Activated T-cell treated with anti-CD3 and anti-CD28 coated beads, Interleukin-2, amount 50 U/mL, for 72 hours (primary cell): ENCODE measurements at places on chromosomes 3 and 15. TPM values are rescaled to one million over a fixed set of nuclear protein-coding genes. Genes with fewer than 3 reads are reported as not detected.

DNA sequence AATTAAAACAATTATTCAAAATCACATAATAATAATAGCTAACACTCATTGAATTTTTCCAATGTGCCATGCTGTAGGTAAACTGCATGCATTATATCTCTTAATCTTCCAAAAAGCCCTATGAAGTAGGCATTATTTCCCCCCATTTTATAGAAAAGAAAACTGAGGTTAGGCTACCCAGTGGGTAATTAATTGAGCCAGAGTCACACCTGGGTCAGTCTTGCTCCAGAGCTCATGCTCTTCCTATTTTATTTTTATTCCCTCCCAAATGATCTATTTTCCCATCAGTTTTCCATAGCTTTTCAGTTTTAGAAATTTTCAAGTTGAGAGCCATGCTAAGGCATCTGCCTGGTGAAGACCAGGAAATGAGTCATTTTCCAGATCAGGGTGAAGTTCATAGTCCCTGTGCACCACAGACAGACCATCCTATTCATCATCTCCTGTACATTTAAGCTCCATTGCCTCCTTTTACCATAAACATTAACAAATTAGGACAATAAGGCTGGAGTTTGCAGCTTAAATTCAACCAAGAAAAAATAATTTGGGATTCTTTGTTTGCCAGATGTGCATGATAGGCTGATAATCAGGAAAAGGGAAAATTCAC lies 417.3 kb downstream of the OTOL1 start:
- no peak overlapping the region for H3K27ac ChIP-seq
- H3K27me3 ChIP-seq: no peaks in the 10 kb centered on the region
- no peak overlapping the region for H3K4me3 ChIP-seq
- no peaks in the 10 kb centered on the region for H3K4me1 ChIP-seq

GRCh38 chr3:31952205-31952604 lies 28.9 kb downstream of the OSBPL10 start:
- H3K27ac ChIP-seq: no peak overlapping the region
- H3K27me3 ChIP-seq: peaks cover 45% of the 10 kb centered on the region
- DNase-seq: no peak

GRCh38 chr3:152039887-152040286 lies 166.4 kb downstream of the SUCNR1 start:
- H3K4me3 ChIP-seq: no peak overlapping the region
- H3K36me3 ChIP-seq: peaks cover 1% of the 10 kb centered on the region
- H3K4me1 ChIP-seq: no peaks in the 10 kb centered on the region
- H3K27me3 ChIP-seq: no peaks in the 10 kb centered on the region

DNA sequence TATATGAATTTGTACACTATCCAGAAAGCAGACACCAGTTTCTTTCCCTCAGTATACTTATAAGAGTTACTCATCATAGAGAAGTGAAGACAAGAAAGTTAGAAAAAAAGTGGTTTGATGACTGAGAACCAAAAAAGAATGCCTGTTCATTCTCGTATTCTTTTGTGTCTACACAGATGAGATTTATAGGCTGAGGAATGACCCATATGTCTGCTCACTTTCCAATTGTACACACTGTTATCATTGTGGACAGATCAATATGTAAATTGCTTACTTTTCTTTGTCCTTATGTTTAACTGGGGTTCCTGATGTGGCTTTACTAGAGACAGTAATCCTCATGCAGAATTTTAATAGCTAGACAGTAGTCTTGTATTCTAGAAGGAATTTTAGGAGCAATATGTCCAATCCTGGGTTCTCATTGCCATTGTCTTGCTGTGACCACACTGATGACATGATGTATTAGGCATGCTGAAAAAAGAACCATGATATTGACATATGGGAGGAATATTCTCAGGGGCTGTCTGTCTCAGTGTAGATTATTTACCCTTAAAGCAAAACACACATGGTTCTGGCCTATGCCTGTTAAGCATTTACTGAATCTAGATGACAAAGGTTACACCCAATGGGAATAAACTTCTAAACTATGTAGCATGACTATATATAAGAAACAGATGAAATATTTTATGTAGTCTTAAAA lies 669.7 kb downstream of the ROBO1 start:
- H3K4me3 ChIP-seq: no peak overlapping the region
- no peak overlapping the region for H3K27ac ChIP-seq
- no peaks in the 10 kb centered on the region for H3K36me3 ChIP-seq
- H3K27me3 ChIP-seq: no peaks in the 10 kb centered on the region

DNA sequence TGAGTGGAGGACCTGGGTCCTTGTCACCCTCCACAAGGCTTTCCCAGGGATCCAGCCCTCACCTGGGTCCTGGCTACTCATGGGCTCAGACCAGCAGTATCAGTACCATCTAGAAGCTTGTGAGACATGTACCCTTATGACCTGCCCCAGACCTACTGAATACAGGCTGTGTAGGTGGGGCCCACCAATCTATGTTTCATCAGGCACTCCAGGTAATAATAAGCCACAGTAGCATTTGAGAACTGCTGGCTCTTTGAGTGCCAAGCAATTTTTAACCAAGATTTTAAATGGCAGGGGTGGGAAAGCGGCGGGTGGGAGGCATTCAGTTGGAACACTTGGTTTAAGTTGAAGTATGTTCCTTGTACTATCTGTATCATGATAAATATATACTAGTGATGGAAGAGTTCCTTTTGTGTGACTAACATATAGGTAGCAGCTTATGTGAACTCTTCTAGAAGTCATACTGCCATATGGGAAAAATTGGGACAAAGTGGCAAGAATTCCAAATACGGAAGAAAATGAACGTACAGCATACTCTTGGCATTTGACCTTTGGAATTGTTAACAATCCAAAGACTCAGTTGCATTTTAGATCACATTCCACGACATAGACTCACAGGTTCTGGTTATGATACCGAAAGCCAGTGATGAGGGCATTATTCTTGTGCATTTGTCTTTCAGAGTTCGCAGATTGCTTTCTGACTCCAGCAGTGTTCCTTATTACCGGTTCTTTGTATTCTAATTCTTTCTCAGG lies 190.4 kb downstream of the GHSR start:
- peaks cover 7% of the 10 kb centered on the region for H3K4me1 ChIP-seq
- H3K4me3 ChIP-seq: no peak overlapping the region
- H3K36me3 ChIP-seq: no peaks in the 10 kb centered on the region
- H3K27ac ChIP-seq: no peak overlapping the region

DNA sequence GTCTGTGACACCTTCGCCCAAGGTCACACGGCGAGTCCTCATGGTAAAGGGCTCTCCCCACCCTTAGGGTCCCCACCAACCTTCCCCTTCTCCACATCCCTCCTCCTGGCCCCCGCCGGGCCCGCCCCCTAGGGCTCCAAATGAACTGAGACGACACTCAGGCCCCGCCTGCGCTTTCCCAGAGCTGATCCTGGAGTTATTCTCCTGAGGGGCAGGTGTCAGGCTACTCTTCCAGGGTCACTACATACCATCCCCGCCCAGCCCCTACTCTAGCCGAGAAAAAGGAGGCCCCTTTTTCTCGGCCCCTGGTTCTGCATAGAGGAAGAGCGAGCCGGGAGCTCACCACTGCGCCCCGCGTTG lies 292 bp downstream of the USP4 start:
- peaks cover 51% of the 10 kb centered on the region for H3K4me1 ChIP-seq
- peak overlapping the region; percentile 100 for H3K4me3 ChIP-seq
- peak overlapping the region; percentile 94 for H3K27ac ChIP-seq

DNA sequence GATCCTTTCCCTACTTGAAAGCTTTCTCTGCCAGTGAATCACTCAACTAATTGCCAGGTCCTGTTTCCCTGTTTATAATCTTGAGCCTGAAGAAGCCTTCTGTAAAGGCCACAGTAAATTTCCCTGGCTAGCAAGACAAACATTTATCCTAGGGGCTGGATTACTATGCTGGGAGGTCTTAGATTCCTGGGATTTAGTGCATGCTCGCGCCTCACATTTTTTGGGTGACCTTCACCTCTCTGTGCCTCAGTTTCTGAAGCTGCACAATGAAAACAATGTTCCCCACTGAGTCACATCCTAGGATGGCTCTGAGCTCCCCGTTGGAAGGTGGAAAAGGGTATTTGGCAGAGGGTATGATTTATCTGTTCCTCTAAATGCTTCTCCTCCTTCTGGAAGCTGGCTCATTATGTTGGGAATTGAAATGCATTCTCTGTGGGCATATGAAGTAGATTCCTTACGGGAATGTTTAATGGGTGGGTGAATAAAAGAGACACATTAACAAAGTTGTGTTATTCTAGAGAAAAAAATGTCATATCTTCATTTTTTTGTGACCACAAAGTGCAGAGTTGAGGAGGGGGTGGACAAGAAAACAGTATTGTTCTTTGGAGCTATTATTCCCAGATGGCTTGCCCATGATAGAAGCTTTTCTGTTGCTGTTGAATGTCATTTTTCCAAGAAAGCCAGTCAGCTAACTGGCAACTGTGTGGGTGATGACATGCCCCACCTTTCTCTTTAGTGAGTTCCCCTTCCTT lies 32.4 kb downstream of the LSM3 start:
- no peak overlapping the region for H3K4me3 ChIP-seq
- no peaks in the 10 kb centered on the region for H3K4me1 ChIP-seq
- H3K36me3 ChIP-seq: no peaks in the 10 kb centered on the region
- no peaks in the 10 kb centered on the region for H3K27me3 ChIP-seq
- no peak for DNase-seq
- H3K27ac ChIP-seq: no peak overlapping the region

- no peak overlapping the region for H3K27ac ChIP-seq
- DNase-seq: no peak
- H3K4me3 ChIP-seq: no peak overlapping the region
- H3K27me3 ChIP-seq: peaks cover 5% of the 10 kb centered on the region
- peaks cover 5% of the 10 kb centered on the region for H3K36me3 ChIP-seq
Measured at GRCh38 chr3:87200060-87200647, 27.0 kb upstream of the CHMP2B start.

GRCh38 chr3:115148142-115148790 lies 1.2 kb upstream of the ZBTB20 start:
- peak overlapping the region; percentile 96 for H3K4me3 ChIP-seq
- H3K4me1 ChIP-seq: peaks cover 31% of the 10 kb centered on the region
- peaks cover 6% of the 10 kb centered on the region for H3K36me3 ChIP-seq

DNA sequence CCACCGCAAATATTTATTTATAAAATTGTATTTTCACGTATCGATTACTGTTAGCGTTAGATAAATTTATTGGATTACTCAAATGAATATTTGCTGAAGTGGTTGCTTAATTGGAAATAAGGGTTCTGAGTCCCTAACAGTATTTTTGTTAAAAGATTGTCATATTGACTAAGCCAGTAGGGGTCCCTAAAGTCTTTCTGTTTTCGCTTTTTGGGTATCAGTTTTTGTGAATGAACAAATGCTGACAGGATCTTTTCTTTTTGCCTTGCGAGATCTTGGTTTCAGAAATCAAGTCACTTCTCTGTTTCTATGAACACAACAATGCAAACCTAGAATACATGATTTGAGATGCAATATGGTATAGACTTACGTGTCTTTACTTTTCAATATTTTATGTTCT lies 7.1 kb downstream of the RAD51 start:
- H3K4me1 ChIP-seq: peaks cover 24% of the 10 kb centered on the region
- H3K27me3 ChIP-seq: no peaks in the 10 kb centered on the region
- H3K36me3 ChIP-seq: peaks cover 51% of the 10 kb centered on the region
- DNase-seq: no peak
- H3K27ac ChIP-seq: peak overlapping the region; percentile 54

The ZNF662 gene
- 5.0 TPM for total RNA-seq

The TRAIP gene
- total RNA-seq: 47.2 TPM

The ZNF197 gene
- total RNA-seq: 15.7 TPM

DNA sequence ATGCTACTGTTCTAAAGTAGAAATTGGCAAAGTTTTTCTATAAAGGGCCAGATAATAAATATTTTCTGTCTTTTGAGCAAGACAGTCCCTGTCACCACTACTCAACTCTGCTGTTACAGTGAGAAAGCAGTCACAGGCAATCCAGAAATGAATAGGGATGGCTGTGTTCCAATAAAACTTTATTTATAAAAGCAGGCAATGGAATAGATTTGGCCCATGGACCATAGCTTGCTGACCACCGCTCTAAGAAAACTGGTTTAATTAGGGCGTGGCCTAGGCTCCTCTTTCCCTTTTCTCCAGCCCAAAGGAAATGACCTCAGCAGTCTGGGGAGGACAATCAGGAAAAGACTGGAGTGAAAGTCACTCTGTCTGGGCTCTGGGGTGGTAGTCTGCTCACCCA lies 183.8 kb downstream of the MEGF11 start:
- no peak overlapping the region for H3K4me3 ChIP-seq
- H3K27ac ChIP-seq: no peak overlapping the region
- H3K36me3 ChIP-seq: no peaks in the 10 kb centered on the region
- no peak for DNase-seq
- no peaks in the 10 kb centered on the region for H3K4me1 ChIP-seq

The STRA6 gene
- 0.46 TPM for total RNA-seq

The SCN11A gene
- total RNA-seq: 0.22 TPM

The GPR62 gene
- not detected for total RNA-seq

The CLDN18 gene
- total RNA-seq: not detected

DNA sequence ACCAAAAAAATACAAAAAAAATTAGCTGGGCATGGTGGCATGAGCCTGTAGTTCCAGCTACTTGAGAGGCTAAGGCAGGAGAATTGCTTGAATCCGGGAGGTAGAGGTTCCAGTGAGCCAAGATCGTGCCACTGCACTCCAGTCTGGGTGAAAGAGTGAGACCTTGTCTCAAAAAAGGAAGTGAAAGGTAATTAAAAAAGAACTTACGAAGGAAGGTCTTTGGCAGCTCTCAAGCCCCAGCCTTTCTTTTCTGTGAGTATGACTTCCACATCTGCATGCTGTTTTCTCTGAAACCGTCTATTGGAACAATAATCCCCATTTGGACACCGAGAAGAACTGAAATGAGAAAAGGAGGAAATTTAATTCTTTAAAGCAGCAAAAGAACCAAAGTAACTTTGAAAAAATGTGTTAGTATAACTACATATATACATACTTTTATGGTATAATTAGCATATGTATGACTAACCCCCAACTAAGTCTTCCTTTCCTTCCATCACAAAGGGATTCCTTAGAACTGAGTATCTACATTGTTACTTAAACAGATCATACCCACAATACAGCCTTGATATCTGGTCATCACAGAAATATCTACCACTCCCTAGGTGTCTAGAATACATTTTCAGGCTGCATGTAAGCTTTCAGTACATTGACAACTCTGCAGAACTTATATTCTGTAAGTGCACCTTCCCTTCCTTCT lies 50.1 kb downstream of the SETD2 start:
- no peaks in the 10 kb centered on the region for H3K27me3 ChIP-seq
- H3K36me3 ChIP-seq: peaks cover 18% of the 10 kb centered on the region
- H3K4me1 ChIP-seq: peaks cover 14% of the 10 kb centered on the region
- no peak overlapping the region for H3K27ac ChIP-seq
- no peak for DNase-seq

The SNRPA1 gene
- total RNA-seq: 141 TPM

GRCh38 chr15:28881170-28881569 lies 4.6 kb upstream of the APBA2 start:
- no peak overlapping the region for H3K4me3 ChIP-seq
- no peak for DNase-seq
- H3K27ac ChIP-seq: no peak overlapping the region
- H3K27me3 ChIP-seq: no peaks in the 10 kb centered on the region
- H3K36me3 ChIP-seq: no peaks in the 10 kb centered on the region
